ENCODE measurements at places on chromosomes 6 and 20. TPM values are rescaled to one million over a fixed set of nuclear protein-coding genes. Genes with fewer than 3 reads are reported as not detected.

Gene LY6G5C
- 0.98 TPM for total RNA-seq

Gene WFDC10B
- total RNA-seq: 0.42 TPM

Gene DDAH2
- 62.2 TPM for total RNA-seq

Gene BTNL2
- total RNA-seq: not detected

Gene ELOVL2
- 1.1 TPM for total RNA-seq

Gene NRSN2
- 23.3 TPM for total RNA-seq

GRCh38 chr6:97702248-97702647 lies 419.2 kb upstream of the MMS22L start:
- DNase-seq: no peak
- H3K4me1 ChIP-seq: peaks cover 18% of the 10 kb centered on the region
- no peaks in the 10 kb centered on the region for H3K27me3 ChIP-seq
- no peak overlapping the region for H3K4me3 ChIP-seq
- no peaks in the 10 kb centered on the region for H3K36me3 ChIP-seq
- no peak overlapping the region for H3K27ac ChIP-seq

GRCh38 chr6:153129873-153130514 lies 1.1 kb downstream of the RGS17 start:
- peak overlapping the region; percentile 62 for H3K27ac ChIP-seq
- peaks cover 7% of the 10 kb centered on the region for H3K36me3 ChIP-seq
- peaks cover 34% of the 10 kb centered on the region for H3K27me3 ChIP-seq
- DNase-seq: peak; percentile 29

DNA sequence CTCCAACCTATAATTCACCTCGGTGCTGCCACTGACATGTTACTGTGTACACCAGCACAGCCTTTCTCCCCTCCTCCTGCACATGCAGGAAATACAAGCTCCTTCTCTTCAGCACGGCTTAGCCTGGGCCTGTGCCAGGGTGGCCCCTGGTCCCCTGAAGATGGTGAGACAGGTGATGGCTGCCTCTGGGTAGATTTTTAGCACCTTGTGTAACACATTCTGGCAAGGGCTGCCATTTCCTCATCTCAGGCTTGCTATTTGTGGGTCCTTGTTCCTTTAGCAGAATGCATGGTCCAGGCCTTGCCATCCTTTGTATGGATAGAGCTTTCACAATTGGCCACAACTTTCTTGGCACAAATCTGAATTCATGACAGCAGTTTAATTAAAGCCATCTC lies 151.3 kb downstream of the CDC5L start:
- no peaks in the 10 kb centered on the region for H3K27me3 ChIP-seq
- no peak overlapping the region for H3K4me3 ChIP-seq
- H3K4me1 ChIP-seq: peaks cover 23% of the 10 kb centered on the region

GRCh38 chr6:7784248-7784647 lies 58.3 kb downstream of the BMP6 start:
- H3K27ac ChIP-seq: no peak overlapping the region
- no peaks in the 10 kb centered on the region for H3K4me1 ChIP-seq
- DNase-seq: no peak
- no peaks in the 10 kb centered on the region for H3K27me3 ChIP-seq
- no peak overlapping the region for H3K4me3 ChIP-seq
- H3K36me3 ChIP-seq: no peaks in the 10 kb centered on the region

DNA sequence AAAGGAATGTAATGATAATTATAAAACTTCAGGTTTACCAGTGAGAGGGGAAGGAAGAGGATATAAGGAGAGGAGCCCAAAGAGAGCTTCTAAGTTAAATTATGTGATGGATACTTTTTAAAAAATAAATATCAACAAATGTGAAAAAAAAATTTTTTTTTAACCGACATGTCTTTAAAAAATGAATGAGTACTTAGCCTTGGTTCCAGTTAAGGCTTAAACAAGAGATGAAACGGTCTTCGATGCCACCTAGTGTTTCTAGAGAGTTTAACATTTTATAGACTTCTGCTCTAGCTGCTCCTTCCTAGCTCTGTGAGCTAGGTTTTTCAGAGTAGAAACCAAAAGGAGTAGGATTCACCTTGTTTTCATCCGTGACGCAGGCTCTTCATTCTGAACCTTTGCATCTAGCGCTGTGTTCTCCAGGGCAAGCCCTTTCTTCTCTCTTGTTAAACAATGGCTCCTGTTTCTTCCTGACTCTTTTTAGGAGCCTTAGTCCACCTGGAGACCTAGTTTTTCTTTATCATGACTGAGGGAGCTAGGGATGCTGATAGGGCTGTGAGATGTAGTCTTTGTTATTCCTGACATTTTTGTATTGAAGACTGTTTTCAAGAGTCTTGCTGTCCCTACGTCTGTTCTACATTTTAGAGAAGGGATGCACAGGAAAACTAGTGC lies 42.4 kb upstream of the GNRH2 start:
- no peak overlapping the region for H3K4me3 ChIP-seq
- H3K4me1 ChIP-seq: 0 out of 2 replicates have a peak, but pooled peaks cover 6% of the 10 kb centered on the region

Measured in WTC11 (cell line).